Hematopoietic multipotent progenitor cell (in vitro differentiated cells): ENCODE measurements at places on chromosomes 11 and 22. TPM values are rescaled to one million over a fixed set of nuclear protein-coding genes. Genes with fewer than 3 reads are reported as not detected.

FAT3 gene
- 0.54 TPM for total RNA-seq

WBP2NL gene
- 1.6 TPM for total RNA-seq

USP28 gene
- total RNA-seq, result 5.9 TPM

CLMP gene
- under 0.01 TPM for total RNA-seq

OR52E6 gene
- not detected for total RNA-seq

EWSR1 gene
- 592 TPM for total RNA-seq

WNT11 gene
- 1.6 TPM for total RNA-seq

PTGDR2 gene
- 12.4 TPM for total RNA-seq

PRRG4 gene
- 1.3 TPM for total RNA-seq

KRTAP5-10 gene
- total RNA-seq, result not detected

CCDC87 gene
- total RNA-seq, result 0.27 TPM

SYT13 gene
- under 0.01 TPM for total RNA-seq

RPL3 gene
- total RNA-seq, result 10,531 TPM

BARX2 gene
- total RNA-seq, result not detected

IL17REL gene
- under 0.01 TPM for total RNA-seq

ANAPC15 gene
- total RNA-seq, result 24.5 TPM

ASCL3 gene
- total RNA-seq, result not detected

FIBIN gene
- not detected for total RNA-seq

LDHAL6A gene
- 0.54 TPM for total RNA-seq

TMEM191B gene
- total RNA-seq, result 1.3 TPM

NECTIN1 gene
- 12.7 TPM for total RNA-seq

ASRGL1 gene
- 16.4 TPM for total RNA-seq

CDC42BPG gene
- 7.5 TPM for total RNA-seq

OR51I1 gene
- total RNA-seq, result 1.3 TPM

GAL3ST3 gene
- 3.2 TPM for total RNA-seq

IFITM10 gene
- total RNA-seq, result 1.1 TPM

KCTD21 gene
- total RNA-seq, result 3.0 TPM

CRYBB1 gene
- 0.27 TPM for total RNA-seq

DTX4 gene
- total RNA-seq, result 0.54 TPM

MS4A2 gene
- total RNA-seq, result 4.8 TPM

MS4A4A gene
- total RNA-seq, result 1.1 TPM

LYVE1 gene
- not detected for total RNA-seq

SCGB1D2 gene
- not detected for total RNA-seq

RAB3IL1 gene
- 0.54 TPM for total RNA-seq

FOLR2 gene
- total RNA-seq, result under 0.01 TPM

P4HA3 gene
- total RNA-seq, result 0.27 TPM

MYRF gene
- 0.27 TPM for total RNA-seq

EMID1 gene
- 161 TPM for total RNA-seq

KRTAP5-3 gene
- total RNA-seq, result not detected

OR51B4 gene
- total RNA-seq, result 0.54 TPM

SAA4 gene
- total RNA-seq, result not detected

RAC2 gene
- 399 TPM for total RNA-seq

SERGEF gene
- total RNA-seq, result 36.9 TPM

OR8G1 gene
- under 0.01 TPM for total RNA-seq

RIMBP3B gene
- 1.6 TPM for total RNA-seq

LIF gene
- 0.54 TPM for total RNA-seq

OR8D1 gene
- total RNA-seq, result not detected

CEP126 gene
- 1.3 TPM for total RNA-seq

SCUBE1 gene
- total RNA-seq, result 1.3 TPM

MMP8 gene
- total RNA-seq, result 1.3 TPM

ANGPTL5 gene
- total RNA-seq, result not detected

APOA4 gene
- not detected for total RNA-seq

FXYD2 gene
- 0.54 TPM for total RNA-seq

P2RX6 gene
- total RNA-seq, result 0.54 TPM
